ENCODE measurements at places on chromosomes 2 and 18.

DNA sequence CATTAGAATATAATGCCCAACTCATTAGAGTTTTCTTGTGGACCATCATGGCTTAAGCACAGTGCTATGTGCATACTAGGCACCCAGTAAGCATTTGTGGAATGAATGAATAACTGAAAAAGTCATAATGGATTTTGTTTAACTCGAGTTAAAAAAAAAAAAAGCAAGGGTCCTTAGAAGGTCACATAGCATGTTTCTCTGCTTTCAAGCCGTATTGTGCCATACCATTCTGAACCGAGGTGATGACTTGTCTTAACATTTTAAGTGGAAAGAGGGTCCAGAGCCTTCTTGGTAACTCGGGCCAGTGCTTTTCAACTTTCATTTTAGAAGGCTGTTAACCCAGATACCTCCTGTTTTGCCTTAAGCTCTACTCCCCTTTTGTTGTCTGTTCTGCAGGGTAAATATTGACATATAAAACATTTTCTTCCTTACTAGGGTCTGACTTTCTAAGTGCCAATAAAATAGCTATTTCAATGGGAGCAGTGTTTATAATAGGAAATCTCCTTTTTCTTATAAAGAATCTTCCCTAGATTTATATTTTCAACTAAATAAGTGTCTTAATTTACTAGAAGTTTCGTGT is 787 bp upstream of the ADGRF3 start:
- no peak for DNase-seq

- DNase-seq = no peak
Observed at GRCh38 chr2:101706819-101707177, 9.3 kb downstream of the MAP4K4 start.

GRCh38 chr2:48400553-48401164 is 129.3 kb upstream of the STON1 start:
- no peak for DNase-seq

- DNase-seq = peak; percentile 72
Observed at GRCh38 chr2:230472621-230473018, 56.6 kb downstream of the SP100 start.

- DNase-seq = no peak
Observed at GRCh38 chr2:85714841-85715240, 20.7 kb downstream of the GNLY start.

GRCh38 chr2:137161250-137161649 is 395.9 kb downstream of the THSD7B start:
- no peak for DNase-seq

- no peak for DNase-seq
Observed at GRCh38 chr2:106140113-106140512, 54.0 kb downstream of the UXS1 start.

GRCh38 chr2:217325251-217325650 is 465.4 kb upstream of the TNP1 start:
- DNase-seq = no peak

DNA sequence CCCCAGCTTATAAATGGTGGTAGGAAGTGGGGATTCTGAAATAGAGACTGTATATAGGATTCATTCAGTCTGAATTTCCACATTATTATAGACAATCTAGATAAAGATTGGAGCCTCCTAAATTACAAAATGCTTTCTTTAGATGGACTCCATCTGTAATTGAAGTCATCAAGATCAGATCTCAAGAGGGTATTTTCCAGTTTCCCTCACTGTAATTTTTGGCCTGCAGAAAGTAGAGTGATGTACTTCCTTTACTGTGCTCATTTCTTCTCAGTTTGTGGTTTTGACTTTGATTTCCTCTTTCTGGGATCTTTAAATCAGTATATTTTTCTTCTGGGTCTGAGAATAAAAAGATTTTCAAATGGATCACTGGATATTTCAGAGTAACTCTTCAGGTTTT is 7.2 kb downstream of the BABAM2 start:
- DNase-seq = no peak

DNA sequence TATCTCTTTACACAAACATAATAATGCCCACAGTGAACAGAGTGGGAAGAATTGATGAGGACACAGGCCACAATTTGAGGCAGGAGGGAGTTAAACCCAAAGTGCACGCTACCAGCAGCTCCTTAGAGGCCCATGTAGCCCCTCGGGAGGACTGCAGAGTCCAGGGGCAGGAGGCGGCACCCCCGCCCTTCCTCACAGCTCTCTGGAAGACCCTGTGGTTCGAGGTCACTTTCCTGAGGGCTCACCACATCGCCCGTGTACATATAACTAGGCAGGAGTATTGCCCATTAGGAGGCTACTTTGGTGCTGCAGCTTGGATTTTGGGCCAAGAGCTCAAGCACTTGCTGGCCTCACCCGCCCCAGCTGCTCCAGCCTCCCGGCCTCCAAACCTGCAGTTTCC is 22.2 kb upstream of the CIDEA start:
- no peak for DNase-seq

DNA sequence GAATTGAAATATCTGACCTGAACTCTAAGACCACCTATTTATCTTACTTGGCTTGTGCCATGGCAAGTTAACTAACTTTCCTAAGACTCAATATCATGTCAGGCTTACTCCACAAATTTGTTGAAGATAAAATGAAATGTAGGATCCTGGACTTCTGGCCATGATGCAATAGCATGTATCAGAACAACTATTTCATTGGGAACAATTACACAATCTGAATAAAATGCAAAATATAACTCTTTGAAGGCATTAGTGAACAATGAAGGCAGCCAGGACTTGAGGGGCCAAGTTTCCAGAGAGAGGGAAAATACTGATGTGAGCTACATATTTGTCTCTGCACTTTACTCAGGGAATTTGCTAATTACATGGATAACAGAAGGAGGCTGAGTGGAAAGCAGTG is 476.5 kb upstream of the ACVR2A start:
- DNase-seq = no peak

- DNase-seq = no peak
Observed at GRCh38 chr2:115161081-115161770, 718.8 kb downstream of the DPP10 start.

- no peak for DNase-seq
Observed at GRCh38 chr2:105439141-105439540, 40.3 kb upstream of the FHL2 start.

- DNase-seq = no peak
Observed at GRCh38 chr2:98072442-98072841, 14.5 kb upstream of the VWA3B start.

DNA sequence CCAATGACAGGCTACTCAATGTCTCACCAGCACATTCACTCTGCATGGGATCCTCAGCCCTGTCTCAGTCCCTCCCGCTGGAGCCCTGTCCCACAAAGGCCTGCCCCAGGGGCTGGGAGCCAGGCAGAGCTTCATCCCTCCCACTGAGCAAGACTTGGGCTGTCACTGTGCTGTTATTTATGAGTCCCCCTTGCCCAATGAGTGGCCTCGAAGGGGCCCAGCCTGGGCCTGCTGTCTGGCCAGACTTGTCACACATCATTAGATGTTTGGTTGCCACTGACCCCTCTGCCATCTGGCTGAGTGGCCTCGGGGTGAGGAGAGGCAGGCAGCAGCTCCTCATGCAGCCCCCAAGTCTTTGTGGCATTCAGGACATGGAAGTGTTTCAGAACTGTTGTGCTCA is 330.6 kb upstream of the SKOR2 start:
- DNase-seq = no peak

- DNase-seq = no peak
Observed at GRCh38 chr2:166365239-166365638, 10.5 kb downstream of the SCN9A start.

GRCh38 chr18:47506897-47507296 is 255.4 kb upstream of the SKOR2 start:
- no peak for DNase-seq

GRCh38 chr2:207095963-207096362 is 69.8 kb downstream of the KLF7 start:
- no peak for DNase-seq

GRCh38 chr2:115908731-115909130 is 1466.3 kb downstream of the DPP10 start:
- DNase-seq = no peak

Measured in foreskin fibroblast (primary cell).